ENCODE measurements at places on chromosomes 4 and X.

DNA sequence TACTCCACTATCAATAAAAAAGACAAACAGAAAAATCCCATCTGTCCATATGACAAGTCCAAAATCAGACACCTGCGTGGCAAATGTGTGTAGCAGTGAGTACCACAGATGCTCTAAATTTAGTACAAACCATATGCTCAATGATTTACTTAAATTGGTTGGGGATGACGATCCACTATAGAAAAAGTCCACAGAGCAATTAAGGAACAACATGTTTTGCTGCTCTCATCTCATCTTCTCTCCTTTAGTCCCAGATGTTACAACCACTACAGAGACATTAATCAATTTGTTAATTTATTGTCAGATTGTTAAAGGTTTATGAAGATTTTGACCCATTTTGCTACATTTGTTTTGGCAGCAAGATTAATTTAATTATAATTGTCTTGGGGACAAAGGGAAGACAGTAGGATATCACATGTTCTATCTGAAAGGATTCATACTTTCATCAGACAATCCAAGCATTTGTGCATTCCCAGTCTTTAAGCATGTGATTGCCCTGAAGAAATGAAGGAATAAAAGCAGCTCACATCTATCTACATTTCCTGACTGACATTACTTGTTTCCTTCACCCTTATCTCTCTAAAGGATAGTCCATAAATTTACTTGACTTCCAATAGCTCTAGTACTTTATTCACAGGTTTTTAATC lies 2268.1 kb downstream of the PCDH7 start:
- no peak for DNase-seq

GRCh38 chr4:2935762-2936743 lies 27.2 kb downstream of the NOP14 start:
- peak; percentile 92 for DNase-seq

GRCh38 chrX:117400839-117401238 lies 715.8 kb downstream of the KLHL13 start:
- DNase-seq, result no peak

GRCh38 chr4:10694151-10694827 lies 9.7 kb upstream of the CLNK start:
- peak; percentile 29 for DNase-seq

- no peak for DNase-seq
These were observed 444 bp downstream of the FREM3 start for GRCh38 chr4:143700046-143700415.

DNA sequence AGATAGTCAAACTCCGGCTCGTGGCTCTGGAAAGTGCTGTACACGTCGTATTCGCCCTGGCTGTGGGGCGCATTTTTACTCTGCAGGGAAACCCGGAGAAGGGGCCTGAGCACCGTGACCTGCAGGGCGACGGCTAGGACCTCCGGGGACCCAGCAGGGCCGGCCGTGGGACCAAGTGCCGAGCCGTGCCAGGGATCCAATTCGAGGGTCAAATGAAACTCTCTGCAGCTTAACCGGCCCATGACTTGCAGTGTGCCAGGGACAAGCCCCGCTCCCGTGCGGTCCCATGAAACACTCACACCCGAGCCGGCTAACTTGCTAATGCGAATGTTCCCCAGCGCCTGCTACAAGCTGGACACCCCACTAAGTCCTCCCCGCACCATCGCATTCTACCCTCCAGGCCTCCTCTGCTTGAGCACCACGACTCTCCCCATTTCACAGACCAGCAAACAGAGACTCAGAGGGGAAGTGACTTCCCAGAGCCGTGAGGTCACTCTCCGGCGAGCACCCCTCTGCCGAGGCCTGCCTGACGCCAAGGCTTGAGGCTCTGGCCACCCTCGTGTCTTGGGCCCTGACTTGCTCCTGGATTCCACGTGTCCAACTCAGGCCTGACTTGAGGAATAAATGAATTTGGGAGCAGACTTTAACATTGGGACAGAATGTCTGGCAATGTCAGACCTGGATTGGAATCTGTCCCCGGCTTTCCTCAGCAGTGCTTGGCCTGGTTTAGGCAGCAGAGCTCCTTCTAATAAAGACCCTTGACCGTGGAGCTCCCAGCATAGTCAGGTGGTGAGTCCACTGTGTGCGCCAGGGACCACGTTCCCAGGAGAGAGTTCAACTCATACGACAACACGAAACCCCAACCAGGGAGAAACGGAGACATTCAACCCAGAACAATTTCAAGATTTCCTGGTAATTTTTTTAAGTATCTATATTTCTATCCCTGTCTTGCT lies 93.6 kb downstream of the PPP2R2C start:
- DNase-seq, result no peak

GRCh38 chr4:182067828-182068227 lies 175.4 kb upstream of the TENM3 start:
- DNase-seq, result no peak

- peak; percentile 7 for DNase-seq
These were observed 373.3 kb downstream of the IDS start for GRCh38 chrX:149131774-149132173.

GRCh38 chr4:825063-825970 lies 612 bp downstream of the CPLX1 start:
- peak; percentile 7 for DNase-seq

DNA sequence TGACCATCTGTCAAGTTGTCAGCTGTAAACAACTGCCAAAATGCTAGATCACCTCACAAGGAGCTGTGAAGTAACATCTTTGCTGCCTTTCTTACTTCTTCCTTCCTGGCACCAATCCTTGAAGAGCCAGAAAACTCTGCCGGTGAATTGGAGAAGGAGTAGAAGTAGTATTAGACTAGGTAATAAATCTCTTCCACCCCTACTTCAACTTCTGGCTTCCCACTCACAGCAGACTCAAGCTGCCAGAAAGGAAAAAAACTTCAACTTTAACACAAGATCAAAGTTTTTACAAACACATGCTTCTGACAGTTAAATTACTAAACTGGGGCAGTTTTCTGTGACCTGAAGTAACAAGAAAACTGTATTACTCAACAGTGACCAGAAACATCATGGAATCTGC lies 164.7 kb upstream of the SLC7A11 start:
- DNase-seq, result peak; percentile 82

DNA sequence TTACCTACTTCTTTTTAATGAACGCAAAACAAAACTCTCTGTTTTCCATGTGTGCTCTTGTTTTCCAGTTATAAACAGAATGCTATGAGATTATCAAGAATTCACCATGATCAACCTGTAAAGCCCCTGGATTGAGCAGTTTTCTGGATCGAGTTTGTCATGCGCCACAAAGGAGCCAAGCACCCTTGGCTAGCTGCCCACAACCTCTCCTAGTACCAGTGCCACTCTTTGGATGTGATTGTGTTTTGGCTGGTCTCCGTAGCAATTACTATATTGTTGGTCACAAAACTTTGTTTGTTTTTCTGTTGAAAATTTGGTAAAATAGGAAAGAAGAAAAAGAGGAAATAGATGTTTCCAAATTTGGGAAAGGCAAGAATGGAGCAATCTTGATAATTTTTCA lies 51.1 kb downstream of the UGT2B7 start:
- DNase-seq, result no peak
